Dorsolateral prefrontal cortex (tissue), 122 donors: ENCODE measurements at places on chromosomes 11 and 22.

DNA sequence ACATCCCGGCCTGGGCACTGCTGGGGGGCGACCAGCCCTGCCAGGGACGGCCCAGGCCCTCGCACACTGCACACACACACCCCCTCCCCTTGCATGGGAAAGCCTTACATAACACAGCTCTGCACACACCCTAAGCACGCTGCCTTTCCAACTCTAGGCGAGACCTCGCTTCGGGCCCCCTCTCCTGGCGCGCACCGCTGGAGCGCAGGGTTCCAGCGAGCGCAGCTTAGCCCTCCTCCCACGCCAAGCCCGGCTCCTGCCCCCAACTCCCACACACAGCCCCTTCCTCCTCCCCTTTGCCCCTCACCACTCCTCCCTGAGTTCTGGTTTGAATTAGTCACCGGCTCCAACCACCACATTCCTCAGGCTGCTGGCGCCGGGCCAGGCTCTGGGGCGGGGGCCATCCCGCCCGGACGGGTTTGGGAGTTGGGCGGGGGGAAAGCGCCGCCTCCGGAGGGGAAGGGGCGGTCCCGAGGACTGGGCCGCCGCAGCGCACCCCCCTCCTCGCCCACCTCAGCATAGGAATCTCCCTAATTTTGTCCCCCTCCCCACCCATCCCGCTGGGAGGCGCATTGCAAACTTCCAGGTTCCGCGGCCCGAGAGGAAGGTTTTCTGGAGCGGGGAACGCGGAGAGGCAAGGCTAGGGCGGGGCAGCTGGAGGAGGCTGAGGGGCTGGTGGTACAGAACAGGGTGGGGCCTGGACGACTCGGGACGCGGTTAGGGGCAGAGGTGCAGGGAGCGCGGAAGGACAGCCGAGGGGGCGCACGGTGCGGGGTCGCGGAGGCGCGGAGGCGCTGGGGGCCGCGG, 966 bp downstream of the AHNAK start:
- DNase-seq = no peak

GRCh38 chr11:68412593-68413475, 47.7 kb upstream of the PPP6R3 start:
- DNase-seq = peak; percentile 14

GRCh38 chr11:47560426-47560825, 5.0 kb upstream of the PTPMT1 start:
- DNase-seq = no peak

DNA sequence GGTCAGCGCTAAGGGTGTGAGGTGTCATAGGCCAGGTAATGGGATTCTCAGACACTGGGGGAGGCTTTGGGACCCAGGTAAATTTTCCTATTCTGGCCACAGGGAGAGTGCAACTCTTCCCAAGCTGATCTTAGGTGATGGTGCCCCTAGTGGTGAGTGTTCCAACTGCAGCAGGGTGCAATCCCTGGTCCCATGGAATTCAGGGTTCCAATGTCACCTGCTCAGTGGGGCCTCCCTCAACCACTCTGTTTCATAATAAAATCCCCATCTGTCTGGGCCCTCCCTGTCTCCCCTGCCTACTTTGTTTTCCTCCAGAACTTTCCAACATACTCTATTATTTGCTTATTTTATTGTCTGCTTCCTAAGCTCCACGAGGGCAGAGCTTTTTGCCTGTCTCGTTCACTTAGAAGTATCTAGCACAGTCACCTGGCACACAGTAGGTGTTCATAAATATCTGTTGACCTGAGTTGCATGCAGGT, 2.9 kb upstream of the SGSM1 start:
- DNase-seq = no peak

DNA sequence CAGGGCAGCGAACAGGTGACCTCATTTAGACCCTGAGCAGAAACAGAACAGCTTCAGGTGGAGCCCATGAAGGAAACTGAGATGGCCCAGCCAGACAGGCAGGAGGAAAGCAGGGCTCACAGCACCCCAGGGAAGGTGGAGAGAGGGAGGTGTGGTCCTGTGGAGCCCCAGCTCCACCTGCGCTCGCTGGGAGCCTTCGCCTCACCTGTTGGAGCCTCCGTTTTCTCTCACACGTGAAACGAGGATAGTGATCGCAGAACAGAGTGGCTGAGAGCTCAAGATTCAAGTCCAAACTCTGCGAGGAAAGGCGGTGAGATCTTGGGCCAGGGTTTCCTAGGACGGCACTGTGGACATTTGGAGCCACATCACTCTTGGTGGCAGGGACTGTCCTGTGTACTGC, 8.6 kb upstream of the CERK start:
- DNase-seq = no peak

DNA sequence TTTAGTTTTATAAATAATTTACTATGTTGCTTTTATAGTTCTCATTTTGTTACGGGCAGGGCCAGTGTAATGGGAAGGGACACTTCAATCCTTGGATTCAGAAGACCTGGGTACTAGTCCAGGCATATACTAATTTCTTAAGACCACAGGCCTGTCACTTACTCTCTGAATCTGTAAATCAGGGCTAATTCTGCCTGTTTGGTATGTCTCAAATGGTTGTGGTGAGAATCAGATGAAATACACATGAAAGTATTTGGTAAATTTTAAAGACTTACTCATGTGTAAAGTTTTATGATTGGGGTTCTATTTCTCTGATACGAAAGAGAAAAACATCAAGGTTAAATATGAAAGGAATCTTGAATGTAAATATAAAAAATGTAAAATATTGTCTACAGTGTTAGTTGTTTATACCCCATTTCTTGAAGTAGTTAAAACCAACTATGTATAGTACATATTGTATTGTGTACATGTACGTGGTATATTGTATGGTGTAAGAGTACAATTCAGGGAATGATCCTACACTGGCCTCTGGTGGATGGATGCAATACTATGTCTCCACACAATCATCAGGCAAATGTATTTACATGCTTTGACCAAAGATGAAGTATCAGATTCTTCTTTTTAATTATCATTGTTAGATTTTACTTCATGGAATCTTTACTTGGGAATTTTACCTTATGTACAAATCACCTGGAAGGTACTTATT, 24.5 kb upstream of the RAG2 start:
- no peak for DNase-seq
